ENCODE measurements at places on chromosomes 3 and 15.

DNA sequence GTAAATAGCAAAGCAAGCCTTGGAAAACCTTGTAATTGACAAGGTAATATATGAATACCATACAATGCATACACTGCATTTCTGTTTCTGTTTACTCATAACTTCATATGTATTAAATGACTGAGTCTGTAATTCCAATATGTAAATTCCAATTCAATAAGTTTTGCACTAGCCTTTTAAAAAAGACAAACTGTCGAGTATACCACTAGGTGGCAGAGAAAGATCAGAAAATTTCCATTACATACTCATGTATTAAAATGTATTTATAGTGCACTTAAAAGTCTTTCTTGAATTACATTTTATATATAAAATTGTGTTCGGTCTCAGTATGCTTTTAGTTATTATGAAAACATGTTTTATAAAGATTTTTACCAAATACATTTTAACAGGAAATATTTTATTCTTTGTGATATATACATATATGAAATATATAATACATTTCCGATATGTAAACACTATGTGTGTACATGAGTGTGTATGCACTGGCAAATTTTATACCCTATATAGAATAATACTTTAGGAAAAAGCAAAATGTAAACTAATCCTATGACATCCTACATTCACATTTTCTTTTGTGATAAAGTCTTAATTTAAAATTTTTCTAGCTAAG is 216.8 kb downstream of the VGLL3 start:
- no peak for DNase-seq

GRCh38 chr3:166005126-166005525 is 167.9 kb upstream of the BCHE start:
- DNase-seq = no peak

DNA sequence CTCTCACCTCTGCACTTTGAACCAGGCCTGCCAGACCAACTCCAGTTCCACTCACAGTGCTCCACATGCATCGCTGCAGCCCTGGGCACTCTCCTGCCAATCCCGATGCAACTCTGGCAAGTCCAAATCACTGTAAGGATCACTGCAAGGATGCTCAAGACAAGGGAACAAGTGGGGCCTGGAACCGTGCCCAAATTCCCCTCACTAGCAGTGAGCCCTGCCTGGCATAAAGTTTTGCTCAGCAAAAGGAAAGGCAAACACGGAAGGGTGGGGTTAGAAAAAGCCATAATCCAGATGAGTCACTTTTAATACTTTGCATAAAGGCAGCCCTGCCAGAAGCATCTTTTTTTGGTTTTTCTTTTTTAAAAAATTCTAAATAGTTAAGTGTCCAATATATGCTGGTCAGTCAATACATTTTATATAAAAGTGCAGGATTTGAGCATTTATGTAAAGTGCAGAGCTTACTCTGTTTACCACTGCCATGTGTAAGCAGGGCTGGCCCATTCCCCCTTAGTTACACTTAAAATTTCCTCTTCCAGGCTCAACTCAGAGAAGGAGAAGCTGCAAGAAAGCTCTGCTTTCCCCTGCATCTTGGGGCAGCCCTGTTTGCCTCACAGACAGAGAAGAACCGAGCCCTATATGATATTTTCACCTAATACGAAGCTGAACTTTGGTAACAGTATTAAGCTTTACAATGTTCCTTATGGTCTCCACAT is 102.2 kb downstream of the CD47 start:
- DNase-seq = no peak

DNA sequence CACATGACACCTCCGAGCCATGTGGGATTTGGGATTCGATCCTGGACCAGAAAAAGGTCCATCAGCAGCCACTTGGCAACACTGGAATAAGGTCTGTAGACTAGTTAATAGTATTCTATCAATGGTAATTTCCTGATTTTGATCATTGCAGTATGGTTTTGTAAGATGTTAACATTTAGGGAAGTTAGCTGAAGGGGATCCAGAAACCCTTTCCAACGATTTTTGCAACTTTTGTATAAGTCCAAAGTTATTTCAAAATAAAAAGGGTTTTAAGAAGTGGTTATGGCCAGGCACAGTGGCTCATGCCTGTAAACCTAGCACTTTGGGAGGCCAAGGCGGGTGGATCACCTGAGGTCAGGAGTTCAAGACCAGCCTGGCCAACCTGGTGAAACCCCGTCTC is 10.2 kb downstream of the BDH1 start:
- DNase-seq = no peak

DNA sequence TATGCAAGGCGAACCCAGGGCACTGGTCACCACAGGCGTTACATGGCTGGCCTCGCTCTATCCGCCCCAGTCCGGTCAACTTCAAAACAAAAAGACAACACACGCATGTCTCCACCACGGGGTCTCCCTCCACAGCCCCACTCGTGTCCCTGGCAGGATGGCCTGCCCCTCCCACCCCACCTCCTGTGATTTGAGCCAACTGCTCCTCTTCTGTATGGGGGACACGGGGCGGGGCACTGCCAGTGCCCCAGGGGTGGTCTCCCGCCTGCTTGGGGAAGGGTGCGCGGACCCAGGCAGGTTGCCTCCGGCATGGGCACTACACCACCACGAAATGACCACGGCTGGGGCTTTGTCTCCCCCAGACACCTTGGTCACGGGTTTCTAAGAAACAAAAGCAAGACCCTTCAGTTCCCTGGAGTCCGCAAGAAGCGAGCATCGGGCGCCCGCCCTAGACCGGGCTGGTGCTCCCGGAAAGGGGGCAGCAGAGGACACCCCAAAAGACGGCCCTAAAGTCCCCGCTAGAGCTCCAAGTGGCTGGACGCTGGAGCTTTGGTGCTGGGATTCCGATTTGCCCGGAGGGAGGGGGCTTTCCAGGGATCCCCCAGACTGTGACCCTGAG is 219.3 kb upstream of the PRICKLE2 start:
- DNase-seq = peak; percentile 31

DNA sequence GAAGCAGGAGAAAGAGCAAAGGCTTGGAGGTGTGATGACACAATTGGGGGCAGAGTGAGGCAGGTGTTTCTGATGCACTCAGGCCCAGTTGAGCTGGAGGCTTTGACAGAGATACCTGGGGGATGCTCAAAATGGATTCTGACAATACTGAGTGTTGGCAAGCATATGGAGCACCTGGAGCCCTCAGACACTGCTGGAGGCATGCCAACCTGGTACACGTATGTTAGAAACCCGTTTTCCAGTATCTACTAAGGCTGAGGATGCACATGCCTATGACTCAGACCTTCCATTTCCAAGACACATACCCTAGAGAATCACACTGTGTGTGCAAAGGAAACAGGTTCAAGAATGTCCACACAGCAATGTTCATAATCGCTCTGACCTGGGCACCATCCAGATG is 58.7 kb downstream of the WNT7A start:
- DNase-seq = no peak

DNA sequence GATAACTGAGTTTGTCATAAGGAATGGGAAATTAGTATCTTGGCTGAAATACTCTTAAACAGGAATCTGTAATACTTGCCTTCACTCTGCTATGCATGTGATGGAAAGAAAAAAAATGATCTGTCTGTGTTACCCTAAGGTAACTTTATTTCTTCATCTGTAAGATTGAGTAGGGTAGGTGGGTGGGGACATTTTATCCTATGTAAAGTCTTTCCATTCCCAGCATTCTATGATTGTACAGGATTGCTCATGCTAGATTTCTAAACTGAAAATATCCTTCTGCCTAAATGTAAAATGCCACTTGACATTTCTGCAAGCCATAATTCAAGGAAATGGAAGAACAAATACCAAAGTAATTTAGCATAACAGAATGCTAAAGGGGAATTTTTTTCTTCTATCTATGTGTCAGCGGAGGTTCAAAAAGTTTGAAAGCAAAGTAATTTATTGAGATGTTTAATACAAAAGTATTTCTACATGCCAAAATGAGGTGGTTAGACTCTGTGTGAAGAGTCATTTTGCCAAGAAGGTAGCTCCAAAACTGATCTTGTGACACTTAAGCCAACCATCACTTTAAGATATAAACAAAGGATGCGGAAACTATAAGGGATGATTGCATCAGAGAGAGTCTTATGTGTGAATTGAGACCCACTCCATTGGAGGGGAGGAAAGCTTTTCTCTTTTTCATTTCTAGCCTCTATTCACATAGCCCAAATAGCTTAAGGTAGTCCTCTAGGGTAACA is 46.6 kb upstream of the SERPINI2 start:
- no peak for DNase-seq

GRCh38 chr3:127706312-127706711 is 33.6 kb downstream of the ABTB1 start:
- no peak for DNase-seq

DNA sequence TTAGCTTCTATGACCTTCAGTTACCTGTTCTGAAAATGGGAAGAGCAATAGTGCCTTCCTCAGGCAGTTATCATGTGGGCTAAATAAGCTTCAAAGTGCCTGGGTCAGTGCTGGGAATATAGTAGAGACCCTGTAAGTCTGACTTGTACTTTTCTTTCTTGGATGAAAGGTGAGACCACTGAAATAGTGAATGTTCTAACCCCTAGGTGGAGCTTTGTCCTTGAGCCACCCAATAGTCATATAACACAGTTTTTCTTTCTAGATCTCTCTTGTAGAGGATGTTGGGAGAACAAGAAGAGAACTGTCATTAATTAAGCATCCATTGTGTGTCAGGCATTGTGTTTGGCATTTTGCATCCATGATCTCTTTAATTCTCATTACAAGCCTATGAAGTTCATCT is 13.0 kb upstream of the BFSP2 start:
- DNase-seq = no peak

- DNase-seq = no peak
Observed at GRCh38 chr3:33194303-33194702, 24.3 kb downstream of the SUSD5 start.

DNA sequence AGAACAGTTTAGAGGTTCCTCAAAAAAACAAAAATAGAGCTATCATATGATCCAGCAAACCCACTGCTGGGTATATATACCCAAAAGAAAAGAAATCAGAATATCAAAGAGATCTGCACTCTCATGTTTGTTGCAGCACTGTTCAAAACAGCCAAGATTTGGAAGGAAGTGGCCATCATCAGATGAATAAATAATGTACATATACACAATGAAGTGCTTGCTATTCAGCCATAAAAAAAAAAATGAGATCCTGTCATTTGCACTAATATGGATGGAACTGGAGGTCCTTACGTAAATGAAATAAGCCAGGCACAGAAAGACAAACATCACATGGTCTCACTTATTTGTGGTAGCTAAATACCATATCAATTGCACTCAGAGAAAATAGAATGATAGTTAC is 58.4 kb downstream of the SCAPER start:
- DNase-seq = no peak

DNA sequence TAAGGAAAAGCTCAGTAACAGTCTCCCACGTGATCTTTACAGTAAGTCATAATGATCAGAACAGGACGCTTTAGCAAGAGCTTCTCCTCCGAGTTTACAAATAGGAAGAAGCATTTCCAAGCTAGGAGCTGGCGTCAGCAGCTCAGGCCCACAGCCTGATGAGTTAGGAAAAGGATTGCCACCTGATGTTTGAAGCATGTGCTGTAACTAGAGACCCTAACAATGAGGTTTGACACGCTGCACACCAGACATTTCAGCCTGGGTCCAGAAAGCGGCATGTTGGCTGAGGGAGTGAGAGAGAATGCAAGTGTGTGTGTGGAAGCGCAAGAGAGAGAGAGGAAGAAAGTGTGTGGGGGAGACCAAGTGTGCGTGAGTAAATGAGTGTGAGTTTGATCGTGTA is 47.3 kb downstream of the TLE3 start:
- DNase-seq = no peak

DNA sequence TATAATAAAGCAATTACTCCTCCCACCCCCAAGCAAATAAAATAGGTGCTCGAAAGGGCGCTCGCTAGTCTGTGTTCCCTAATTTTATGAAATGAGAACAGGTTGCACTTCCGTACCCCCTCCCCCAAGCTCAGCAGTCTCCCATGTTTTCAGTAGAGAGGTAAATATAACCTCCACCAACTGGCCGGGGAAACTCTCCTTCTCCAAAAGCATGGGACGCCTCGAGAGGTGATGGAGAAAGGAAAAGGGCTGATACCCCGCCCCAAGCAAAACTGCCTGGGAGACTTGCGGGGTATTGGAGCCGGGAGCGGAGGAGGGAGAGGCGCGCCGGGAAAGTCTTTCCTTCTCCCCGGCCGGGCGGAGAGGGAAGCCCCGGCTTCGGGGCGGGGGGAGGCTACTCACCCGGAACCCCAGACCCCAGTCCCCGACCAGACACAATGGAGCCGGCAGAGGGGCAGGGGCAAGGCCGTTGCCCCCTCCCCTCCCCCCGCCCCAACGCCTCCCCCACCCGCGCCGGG is 605 bp downstream of the DCUN1D1 start:
- peak; percentile 36 for DNase-seq

DNA sequence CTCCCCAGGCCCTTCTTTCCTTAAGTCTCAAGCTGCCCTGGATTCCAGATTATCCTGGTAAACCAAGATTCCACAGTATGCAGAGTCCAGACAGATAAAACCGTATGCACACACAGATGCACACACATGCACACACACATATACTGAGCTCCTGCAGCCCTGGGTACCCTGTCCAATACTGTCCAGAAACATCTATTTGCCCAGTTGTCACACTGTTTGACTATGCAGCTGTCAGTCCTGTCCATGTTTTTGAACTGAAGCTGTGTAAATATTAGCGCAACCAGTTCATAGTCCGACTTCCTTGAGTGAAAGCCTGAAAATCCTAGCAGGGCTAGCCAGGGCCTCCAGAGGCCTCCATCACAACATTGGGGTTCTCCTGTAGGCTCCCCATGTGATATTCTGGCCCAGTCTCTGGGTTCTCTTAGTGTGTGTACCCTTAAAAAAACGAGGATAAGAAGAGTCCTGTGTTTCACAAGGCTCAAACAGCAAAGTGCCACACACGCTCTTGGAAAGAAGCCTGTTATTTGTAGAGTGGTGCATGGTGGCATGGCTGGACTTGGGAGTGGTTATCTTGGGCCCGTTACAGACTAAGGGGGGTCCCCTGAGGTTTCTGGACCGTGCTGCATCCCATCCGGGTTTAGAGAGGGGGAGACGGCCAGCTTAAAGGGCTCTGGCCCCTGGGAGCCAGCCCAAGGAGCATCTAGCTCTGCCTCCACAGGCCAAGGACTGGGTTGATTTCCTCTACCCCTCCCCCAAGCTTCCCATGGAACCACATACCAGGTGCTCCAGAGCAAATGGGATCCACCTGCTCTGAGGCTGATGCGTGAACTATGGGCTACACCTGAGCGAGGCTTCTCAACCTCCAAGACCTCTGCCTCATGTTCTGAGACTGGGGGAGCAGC is 108.3 kb downstream of the IQSEC1 start:
- DNase-seq = no peak

- DNase-seq = peak; percentile 22
Observed at GRCh38 chr15:85625856-85626255, 168.9 kb downstream of the KLHL25 start.

DNA sequence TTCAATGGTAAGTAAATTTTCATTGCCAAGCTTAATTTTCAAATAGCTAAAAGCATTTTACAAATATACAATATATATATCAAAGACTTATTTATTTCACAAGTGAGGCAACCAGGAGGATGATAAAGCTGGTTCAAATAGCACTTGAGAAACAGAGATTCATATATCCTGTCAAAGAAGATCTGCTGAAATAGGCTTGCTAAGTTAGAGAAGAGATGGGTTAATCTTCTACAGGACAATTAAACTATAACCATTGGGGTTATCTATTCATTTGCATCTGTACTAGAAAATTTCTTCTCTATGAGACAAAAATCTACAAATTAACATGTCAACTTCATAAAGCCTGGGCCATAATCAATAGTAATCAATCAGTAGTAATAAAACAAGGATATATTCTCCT is 637.7 kb upstream of the UBE2E2 start:
- no peak for DNase-seq

Measured in AG08396 (cell line).